ENCODE measurements at places on chromosomes 11 and 22.

GRCh38 chr11:66685276-66686099, 7.8 kb upstream of the RBM4B start:
- no peak for DNase-seq

GRCh38 chr22:37906364-37907008, 389 bp downstream of the MICALL1 start:
- DNase-seq = peak; percentile 9

DNA sequence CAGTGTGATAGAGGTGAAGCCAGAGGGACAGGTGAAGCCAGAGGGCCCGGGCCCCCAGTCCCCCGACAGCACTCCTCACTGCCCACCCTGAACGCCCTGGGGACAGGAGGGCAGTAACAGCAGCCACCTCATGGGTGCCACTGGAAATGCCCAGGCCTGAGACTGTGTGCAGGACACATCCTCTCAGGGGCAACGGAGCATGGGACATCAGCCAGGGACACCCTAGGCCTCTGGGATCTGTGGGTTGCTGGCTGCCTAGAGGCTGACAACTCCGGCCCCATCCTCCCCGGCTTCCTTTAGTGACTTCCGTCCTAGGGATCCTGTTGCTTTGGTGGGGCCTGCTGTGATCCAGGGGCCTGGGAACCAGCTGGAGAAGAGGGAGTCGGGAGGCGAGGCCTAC, 17.4 kb upstream of the BAIAP2L2 start:
- DNase-seq = no peak

- no peak for DNase-seq
These were observed 49.3 kb downstream of the LRFN4 start for GRCh38 chr11:66906061-66906733.

GRCh38 chr11:69234740-69235710, 58.9 kb upstream of the MYEOV start:
- DNase-seq = no peak

DNA sequence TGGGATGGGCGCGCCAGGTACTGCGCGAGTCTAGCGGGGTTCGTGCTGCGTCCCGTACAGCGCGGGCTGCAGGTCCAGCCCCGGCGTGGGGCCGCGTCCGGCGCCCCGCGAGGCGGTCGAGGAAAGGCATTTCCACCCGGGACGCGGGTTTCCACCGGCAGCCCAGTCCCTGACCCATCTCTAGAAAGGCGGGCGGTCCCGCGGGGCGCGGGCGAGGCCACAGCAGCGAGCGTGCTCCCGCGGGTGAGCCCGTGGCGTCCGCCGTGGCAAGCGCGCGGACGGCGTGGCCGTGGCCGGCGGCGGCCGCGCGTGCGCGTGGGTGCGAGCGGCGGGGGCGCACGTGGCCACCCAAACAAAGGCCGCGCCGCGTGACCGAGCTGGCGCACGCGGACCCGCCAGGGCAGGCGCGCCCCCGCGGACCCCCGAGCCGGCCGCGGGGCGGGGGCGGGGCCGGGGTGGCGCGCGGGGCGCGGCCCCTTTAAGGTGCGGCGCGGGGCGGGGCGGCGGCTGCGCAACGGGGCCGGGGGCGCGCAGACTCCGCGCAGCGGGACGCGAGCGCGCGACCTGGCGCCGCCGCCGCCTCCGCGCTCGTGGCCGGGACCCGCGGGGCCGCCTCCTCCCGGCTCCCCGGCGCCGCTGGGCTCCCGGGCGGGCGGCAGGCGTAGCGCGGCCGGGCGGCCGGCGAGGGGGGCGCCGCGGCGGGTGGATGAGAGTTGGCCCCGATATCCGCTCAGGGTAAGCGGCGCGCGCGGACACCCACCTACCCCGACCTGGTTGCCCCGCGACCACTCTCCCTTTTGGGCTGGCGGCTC, 39.3 kb upstream of the CELSR1 start:
- DNase-seq = peak; percentile 40

DNA sequence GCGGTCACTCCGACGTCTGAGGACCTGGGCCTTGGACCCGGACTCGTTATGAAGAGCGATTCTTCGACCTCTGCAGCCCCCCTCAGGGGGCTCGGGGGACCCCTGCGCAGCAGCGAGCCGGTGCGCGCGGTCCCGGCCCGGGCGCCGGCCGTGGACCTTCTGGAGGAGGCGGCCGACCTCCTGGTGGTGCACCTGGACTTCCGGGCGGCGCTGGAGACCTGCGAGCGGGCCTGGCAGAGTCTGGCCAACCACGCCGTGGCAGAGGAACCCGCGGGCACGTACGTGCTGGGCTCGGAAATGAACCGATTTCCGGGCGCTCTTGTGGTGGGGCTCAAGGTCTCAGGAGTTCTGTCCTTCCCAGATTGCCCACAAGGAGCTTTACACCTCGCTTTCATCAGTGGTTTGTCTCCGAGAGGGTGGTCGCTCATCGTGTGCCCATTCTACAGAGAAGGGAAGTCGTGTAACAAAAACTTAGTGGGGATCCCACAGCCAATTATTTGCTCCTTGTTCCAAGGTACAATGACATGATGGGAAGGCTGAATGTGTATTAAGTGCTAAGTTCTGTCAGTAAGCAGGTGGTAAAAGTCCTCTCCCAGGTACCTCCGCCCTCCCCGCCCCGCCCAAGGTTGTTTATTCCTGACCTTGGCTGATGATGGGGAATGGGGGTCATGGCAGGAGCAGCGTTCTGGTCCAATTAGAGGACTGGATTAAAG, 695 bp downstream of the PEX26 start:
- DNase-seq = no peak

GRCh38 chr11:795634-796564, 2.2 kb downstream of the SLC25A22 start:
- peak; percentile 70 for DNase-seq

DNA sequence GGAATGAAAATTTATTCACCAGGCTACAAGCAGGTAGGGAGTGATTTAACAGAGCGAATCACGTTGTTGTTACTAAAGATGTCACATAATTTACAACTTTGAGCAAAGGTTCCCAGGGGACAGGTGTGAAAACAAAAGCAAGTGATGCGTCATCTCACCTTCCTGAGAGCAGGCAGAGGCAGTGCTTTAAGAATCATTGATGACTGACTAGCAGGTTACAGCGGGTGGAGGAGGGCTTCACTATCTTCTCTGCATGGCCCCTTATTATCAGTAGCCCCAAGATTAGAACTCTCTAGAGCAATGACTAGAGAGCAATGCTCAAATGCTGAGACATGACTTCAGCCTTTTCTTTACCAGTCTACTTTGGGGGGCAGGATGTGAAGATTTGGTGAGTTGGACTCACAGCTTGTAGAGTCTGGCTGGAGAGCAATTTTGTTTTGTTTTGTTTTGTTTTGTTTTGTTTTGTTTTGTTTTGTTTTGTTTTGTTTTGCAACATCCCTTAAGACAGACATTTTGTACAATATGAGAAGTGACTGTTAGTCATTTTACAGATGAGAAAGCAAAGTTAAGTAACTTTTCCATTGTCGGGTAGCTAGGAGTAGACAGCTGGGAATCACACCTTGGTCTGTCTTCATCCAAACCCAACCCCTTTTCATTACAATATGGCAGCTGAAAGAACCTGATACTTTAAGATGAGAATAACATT, 84.8 kb downstream of the SLC1A2 start:
- no peak for DNase-seq

DNA sequence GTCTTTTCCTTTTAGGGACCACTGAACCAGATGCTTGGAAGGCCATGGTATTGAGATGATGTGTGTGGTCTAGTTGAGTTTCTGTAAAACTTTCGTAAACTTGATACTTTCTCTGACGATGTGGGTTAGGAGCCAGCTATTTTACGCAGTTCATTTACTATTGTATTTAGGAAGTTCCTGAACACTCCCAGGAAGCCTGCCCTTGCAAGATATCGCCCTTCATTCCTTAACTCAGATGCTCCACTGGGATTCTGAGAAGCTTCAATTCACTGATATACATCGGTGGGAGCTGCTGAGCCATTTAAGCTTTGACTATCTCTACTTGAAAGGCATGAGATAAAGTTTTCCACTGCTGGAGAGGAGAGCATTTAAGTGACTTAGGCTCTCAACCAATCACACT, 121.3 kb downstream of the CSNK2A3 start:
- DNase-seq = no peak

- DNase-seq = no peak
These were observed 79.7 kb downstream of the MAML2 start for GRCh38 chr11:96263238-96263763.

- DNase-seq = no peak
These were observed 10.7 kb downstream of the CD6 start for GRCh38 chr11:60982184-60982583.

DNA sequence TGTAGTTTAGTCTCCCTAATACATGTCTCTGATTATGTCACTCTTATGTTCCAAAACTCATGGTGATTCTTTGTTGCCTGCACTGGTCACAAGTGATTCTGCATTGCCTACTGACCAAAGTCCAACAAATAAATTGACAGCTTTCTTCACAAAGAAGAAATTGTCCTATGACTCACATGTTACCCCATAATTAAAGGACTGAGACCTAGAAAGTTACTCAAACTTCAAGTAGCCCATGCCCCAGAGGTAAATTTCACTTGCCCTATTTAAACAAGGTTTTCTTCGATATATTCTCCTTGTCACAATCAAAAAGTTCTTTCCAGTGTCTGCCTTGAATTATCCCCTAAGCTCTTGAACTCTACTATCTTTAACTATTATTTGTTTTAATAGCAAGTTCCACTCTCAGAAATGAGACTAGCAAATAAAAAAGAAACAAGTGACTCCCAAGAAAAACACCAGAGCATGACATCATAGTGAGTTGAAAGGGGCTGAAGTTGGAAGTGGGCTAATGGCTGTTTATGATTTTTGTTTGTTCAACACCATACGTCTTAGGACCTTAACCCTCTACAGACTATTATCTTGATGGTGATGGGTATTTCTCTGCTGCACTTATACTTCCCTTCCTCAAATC, 94.5 kb upstream of the BLID start:
- DNase-seq = no peak

DNA sequence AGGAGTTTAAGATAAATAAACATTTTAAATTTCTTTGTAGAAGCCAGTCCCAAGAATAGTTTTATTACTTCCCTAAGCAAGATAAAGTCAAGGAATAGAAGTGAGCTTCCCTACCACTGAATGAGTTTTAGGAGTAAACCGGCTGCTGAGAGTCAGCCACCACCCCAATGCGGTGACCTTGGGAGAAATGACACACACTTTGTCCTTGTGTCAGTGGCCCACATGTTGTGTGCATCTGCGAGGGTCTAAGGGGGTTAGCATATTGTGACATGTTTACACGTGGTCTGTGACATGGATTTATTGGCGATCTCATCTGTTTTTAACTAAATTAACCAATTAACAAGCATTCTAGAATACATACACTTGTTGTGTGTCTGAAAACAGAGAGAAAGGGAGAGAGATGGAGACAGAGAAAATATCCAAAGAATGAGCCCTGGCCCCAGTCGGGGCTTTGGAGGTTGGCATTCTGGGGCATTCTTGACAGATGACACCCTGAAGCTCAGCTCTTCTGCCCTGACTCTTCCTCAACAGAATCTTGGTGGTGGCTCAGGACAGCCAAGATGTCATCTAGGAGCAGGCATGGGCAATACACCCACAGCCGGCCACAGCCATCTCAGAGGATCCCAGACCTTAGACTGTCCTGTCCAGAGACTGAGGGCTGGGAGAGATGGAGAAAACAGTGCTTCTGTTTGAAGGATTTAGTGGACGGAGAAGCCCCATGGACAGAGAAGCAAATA, 29.7 kb upstream of the TMPRSS4 start:
- no peak for DNase-seq

GRCh38 chr11:95605271-95605940, 184.2 kb downstream of the FAM76B start:
- no peak for DNase-seq

GRCh38 chr11:119905162-119905561, 176.2 kb upstream of the NECTIN1 start:
- DNase-seq = no peak

GRCh38 chr22:44378380-44378779, 65.6 kb upstream of the SHISAL1 start:
- no peak for DNase-seq

GRCh38 chr11:126359431-126360048, 4.1 kb downstream of the ST3GAL4 start:
- no peak for DNase-seq

- DNase-seq = no peak
These were observed 127.1 kb upstream of the BMAL1 start for GRCh38 chr11:13150487-13150886.

GRCh38 chr11:118979434-118979833, 7.9 kb downstream of the FOXR1 start:
- no peak for DNase-seq

- DNase-seq = no peak
These were observed 7.1 kb upstream of the CD59 start for GRCh38 chr11:33743291-33743690.

DNA sequence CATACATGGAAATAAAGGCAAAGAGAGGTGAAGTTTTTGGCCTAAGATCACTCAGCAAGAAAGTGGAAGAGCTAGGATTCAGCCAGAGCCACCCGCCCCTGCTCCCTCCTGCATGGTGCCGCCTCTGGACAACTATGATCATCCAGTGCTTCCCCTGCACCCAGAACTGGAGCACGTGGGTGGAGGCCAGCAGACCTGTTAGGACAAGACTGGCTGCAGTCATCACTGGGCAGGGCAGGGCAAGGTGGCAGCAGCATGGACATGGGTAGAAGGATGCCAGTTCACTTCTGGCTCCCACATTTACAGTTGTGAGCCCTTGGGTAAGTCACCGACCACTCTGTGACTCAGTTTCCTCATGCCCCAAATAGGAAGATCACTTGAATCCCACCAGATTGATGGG, 131.0 kb downstream of the FBXO7 start:
- DNase-seq = no peak

GRCh38 chr11:33027846-33028536, 11.4 kb upstream of the TCP11L1 start:
- no peak for DNase-seq

GRCh38 chr11:64718084-64718779, 4.8 kb downstream of the NRXN2 start:
- DNase-seq = no peak

DNA sequence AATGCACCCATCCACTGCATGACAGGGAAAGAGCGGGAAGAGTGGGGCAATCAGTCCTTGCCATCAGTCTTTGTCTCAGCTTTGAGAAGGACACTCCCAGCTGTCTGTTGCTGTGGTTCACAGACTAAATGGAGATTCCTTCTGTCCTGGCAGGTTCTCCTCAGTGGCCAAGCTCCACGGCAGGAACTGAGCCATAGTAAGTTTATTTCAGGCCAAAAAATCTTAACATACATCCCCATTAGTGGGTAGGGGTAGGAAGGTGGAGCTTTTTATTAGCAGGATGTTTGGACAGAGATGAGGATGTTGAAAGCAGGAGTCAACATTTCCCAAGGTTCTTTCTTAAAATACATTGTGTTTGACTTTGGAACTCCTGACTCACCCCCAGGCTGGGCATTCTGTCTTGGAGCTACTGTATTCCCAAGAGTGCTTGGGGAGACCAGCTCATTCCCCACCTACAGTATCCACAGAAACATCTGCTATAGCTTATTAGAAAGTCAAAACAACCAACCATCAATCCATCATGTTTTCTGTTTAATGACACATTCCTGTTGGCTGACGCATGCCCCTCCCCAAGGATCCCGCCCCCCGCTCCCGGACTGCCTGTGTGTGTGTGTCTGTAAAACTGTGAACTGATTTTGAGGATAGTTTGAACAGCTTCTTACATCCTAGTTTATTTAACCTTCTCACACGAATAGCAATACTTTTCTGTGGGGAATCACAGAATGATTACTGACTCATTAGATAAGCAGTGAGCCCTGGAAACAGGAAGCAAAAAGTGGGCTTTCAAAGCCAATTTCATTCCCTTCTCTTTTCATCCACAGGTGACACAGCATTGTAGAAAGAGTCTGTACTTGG, 109.5 kb downstream of the CCDC81 start:
- DNase-seq = no peak

- DNase-seq = no peak
These were observed 1.0 kb downstream of the ARHGAP8 start for GRCh38 chr22:44753189-44754042.

- DNase-seq = no peak
These were observed 930.4 kb downstream of the TBC1D22A start for GRCh38 chr22:47692811-47693210.

Measured in T-helper 22 cell (primary cell).